ENCODE measurements at places on chromosomes 3 and 15. TPM values are rescaled to one million over a fixed set of nuclear protein-coding genes. Genes with fewer than 3 reads are reported as not detected.

LYZL4 gene
- not detected for total RNA-seq

DNA sequence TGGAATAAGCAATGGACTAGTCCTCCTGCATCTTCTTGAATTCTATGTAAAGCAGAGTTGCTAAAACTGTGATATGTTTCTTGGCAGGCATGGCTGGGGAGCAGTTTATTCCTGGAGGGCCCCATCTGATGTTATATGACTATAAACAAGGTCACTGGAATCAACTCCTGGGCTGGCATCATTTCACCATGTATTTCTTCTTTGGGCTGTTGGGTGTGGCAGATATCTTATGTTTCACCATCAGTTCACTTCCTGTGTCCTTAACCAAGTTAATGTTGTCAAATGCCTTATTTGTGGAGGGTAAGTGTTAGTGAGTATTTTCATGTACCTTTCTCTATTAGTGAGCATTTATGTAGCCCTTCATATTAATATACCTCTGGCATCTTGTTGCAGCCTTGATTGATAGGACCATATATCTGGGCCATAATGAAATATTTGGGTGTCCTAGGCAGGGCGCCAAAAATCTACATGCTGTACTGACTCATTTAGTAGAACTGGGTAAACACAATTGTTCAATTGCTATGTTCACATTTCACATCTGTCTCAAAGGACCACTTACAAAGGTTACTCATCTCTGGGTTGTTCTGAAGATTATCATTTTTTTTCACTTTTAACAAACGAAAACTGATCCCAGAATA is 52.6 kb upstream of the ADGRG7 start:
- no peak for DNase-seq

- peak; percentile 58 for DNase-seq
Observed at GRCh38 chr3:125072301-125072700, 16.5 kb upstream of the HEG1 start.

NMB gene
- total RNA-seq, result 1.9 TPM

- DNase-seq, result no peak
Observed at GRCh38 chr15:84752195-84752594, 3.8 kb downstream of the ZNF592 start.

SERPINI1 gene
- 5.6 TPM for total RNA-seq

ELP6 gene
- 20.1 TPM for total RNA-seq

- peak; percentile 78 for DNase-seq
Observed at GRCh38 chr3:101827211-101828174, 21.8 kb upstream of the NFKBIZ start.

DNA sequence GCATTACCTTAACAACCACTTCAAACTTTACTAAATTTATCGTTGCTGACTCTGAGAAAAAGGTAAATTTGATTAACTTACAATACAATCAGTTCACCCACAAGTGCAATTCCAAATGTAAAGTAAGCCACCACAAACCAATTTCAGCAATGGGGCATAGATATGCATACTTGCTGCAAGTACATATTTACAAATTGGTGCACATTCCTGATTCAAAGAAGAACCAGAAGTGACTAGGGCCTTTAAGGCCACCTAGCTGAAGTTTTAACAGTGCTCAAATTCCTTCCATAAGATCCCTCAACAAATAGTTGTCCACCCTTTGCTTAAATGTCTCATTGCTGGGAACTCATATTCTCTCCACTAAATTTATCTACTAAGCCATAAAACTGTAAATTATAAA is 67.2 kb downstream of the INO80 start:
- DNase-seq, result no peak

- DNase-seq, result no peak
Observed at GRCh38 chr15:66040211-66040892, 171.1 kb downstream of the RAB11A start.

THAP10 gene
- 3.9 TPM for total RNA-seq

GRCh38 chr3:32842531-32842931 is 24.7 kb downstream of the TRIM71 start:
- no peak for DNase-seq

CCDC71 gene
- total RNA-seq, result 9.4 TPM

ZBED2 gene
- total RNA-seq, result not detected

- DNase-seq, result no peak
Observed at GRCh38 chr3:157069846-157070677, 89.9 kb downstream of the CCNL1 start.

- peak; percentile 56 for DNase-seq
Observed at GRCh38 chr3:32780735-32781210, 37.0 kb upstream of the TRIM71 start.

DNA sequence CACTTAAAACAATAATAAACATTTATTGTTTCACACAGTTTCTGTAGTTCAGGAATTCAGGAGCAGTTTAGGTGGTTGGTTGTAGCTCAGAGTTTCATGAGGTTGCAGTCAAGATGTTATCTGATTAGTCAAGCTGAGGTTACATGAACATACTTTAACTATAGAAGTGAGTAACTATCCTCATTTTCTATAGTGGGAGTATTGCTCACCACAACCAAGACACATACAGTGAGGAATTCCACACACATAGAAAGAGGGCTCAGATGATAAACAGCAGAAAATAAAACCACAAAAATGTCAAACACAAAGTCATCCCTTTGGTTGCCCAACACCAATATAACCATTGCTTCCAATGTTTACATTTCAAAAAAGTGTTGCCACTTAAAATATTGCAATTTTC is 13.6 kb downstream of the SCN11A start:
- no peak for DNase-seq

EAF2 gene
- 2.6 TPM for total RNA-seq

- no peak for DNase-seq
Observed at GRCh38 chr3:88076712-88077111, 17.7 kb downstream of the ZNF654 start.

BCHE gene
- total RNA-seq, result 2.8 TPM

- DNase-seq, result no peak
Observed at GRCh38 chr3:33391255-33391995, 48.8 kb downstream of the UBP1 start.

DNA sequence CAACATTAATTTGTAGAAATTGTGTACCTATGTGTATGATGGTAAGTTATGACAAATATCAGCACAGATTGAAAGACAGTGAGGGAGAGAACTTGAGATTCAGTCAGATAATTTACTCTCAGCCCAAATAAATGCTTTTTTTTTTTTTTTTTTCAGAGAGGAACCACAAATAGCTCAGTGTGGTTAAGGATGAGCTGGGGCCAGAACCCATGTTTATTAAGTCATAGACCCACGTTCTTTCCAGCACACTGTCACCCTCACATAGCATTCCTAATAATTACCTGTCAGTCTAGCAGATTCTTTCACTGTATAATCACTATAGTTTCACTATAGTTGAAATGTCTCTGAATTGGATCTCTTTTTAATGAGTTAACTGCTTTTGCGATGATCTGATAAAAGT is 246.1 kb downstream of the ZIC1 start:
- no peak for DNase-seq

All from Right ventricle myocardium superior (tissue), 1 donor.